Stimulated activated CD4-positive, alpha-beta T cell treated with anti-CD3 and anti-CD28 coated beads, Interleukin-15, amount 100 ng/mL, for 1 hour (primary cell): ENCODE measurements at places on chromosomes 12 and 14.

DNA sequence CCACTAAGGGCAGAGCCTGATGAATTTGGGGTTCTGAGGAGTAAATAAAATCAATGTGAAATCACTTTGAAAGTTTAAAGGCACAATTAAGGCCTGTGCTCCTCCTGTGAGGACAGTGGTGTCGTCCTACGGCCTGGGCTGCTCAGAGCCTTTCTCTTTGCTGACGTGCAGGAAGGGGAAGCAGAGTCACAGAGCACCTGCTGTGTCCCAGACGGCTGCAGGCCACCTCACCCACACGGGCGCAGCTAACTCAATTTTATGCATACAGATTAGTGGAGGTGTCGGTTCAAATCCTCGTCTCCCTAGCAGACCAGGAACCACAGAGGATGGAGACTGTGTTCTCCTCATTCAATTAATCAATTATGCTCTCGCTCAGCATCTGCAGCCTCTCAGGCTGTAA lies 11.4 kb upstream of the DLK1 start:
- DNase-seq: no peak

DNA sequence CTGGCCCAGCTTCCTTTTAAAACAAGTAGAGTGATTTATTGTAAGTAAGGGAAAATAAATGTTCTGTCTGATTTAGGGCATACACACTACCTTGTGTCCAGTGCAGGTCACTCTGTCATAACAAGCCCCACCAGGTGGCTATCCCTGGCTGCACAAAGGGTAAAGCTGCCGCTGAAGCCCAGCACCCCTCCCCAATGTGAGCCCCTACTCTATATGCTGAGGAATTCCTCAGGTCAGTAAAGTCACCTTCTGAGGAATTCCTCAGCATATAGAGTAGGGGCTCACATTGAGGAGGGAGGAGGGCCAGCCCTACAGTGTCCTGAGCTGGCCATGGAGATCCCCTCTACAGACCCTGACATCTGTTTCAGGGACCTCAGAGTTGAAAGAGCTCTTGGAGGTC lies 67.2 kb downstream of the TBC1D30 start:
- no peak for DNase-seq

DNA sequence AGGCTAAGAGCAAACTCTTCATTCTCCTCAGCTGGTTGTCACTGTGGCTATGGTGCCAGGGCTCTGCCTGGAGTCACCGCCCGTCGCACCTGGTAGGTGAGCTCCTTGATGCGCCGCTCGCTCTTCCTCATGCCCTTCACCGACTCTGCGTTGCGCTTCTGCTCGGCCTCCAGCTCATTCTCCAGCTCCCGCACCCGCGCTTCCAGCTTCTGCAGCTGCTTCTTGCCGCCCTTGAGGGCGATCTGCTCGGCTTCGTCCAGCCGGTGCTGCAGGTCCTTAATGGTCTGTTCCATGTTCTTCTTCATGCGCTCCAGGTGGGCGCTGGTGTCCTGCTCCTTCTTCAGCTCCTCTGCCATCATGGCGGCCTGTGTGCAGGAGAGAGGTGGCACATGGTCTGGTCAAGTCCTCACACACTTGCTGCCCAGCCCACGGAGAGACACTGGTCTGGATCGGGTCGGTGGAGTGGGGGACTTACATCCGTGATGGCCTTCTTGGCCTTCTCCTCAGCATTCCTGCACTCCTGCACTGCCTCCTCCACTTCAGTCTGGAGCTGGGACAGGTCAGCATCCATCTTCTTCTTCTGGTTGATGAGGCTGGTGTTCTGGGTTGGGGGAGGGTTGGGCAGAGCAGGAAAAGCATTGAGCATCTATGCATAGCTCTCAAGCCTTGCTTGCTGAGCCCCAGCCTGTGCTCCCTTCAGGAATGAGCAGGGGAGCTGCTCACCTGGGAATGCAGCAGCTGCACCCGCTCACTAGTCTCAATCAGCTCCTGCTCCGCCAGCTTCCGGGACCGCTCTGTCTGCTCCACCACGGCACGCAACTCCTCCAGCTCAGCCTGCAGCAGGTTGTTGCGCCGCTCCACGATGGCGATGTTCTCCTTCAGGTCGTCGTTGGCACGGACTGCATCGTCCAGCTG lies 7.1 kb upstream of the MYH6 start:
- DNase-seq: no peak

DNA sequence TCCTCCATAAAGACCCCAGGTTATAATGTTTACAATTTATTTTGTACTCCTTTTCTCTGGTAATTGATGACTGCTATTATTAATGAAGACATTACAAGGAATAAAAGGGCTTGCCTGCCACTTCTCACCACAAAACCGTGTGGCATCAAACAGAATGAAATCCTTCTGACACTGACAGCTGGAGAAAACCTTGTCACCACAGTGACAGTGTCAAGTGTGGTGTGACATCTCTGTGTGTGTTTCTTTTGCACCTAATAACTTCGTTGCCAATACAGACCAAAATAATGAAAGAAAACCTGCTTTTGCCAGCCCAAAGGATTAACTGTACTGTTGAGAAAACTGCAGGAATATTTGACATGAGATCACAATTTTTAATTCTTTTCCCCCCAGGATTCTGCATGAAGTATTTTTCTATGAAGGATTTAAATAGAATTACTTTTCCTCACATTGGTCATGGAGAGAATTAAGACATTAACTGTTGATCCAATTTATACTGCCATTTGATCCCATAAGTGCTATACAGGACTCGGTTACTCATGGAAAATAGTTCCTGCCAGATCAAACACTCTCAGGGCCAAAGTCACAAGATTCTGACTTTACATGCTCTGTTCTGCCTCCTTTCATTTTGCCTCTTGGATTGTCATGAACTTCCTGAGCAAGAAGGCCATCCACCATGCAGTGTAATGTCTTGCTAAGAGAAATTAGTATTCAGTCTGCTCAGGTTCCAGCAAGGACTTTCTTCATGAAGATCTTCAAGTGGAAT lies 60.4 kb upstream of the IFNG-AS1 start:
- DNase-seq: no peak

GRCh38 chr12:54416687-54417603 lies 2.1 kb downstream of the ITGA5 start:
- DNase-seq: no peak

DNA sequence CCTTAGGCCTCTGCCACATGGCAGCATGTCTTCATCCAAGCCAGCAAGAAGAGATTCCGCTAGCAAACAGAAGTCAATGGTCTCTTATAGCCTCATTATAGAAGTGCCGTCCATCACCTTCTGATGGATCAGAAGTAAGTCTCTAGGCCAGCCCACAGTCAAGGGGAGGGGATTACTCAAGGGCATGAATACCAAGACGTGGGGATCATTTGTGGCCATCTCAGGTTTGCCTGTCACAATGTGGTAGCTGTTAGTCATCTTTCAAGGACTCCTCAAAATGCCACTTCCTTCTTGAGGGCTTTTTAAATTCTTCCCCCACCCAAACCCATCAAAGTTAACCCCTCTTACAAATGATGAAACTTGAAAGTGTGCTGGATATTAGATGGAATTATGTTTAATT lies 8.1 kb upstream of the ADCY6 start:
- no peak for DNase-seq

DNA sequence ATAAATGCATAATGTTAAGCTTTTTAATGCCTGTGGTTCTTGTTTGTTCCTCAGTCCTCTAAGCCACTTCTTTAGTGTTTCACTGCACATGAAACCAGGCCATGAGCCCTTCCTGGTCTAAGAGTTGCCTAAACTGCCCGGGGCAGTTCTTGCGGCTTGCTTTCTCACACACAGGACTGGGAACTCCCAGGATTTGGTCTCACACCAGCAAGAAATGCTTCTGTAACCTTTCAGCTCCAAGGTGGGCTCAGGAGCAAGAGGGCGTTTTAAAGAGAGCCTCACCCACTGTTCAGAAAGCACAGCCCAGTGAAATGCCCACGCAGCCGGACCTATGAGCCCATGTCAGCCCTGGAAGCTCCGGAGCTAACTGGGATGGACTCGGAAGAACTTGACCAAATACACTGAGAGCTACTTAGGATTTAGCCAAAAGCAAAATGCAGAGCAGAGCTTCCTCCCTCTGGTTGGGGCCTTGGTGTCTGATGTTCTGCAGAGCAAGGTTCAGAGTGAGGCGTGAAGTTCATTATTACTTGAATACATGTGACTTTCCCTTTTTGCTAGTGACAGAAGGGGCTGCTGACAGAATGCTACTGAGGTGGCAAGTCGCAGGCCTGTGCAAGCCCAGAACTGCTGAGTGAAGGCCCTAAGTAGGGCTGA lies 23.4 kb downstream of the SLC25A29 start:
- no peak for DNase-seq
